ENCODE measurements at places on chromosomes 4 and X. TPM values are rescaled to one million over a fixed set of nuclear protein-coding genes. Genes with fewer than 3 reads are reported as not detected.

The SOWAHB gene
- 3.3 TPM for total RNA-seq

The C4orf50 gene
- total RNA-seq: not detected

The BTC gene
- total RNA-seq: 0.26 TPM

The AWAT2 gene
- not detected for total RNA-seq

The USP17L24 gene
- total RNA-seq: not detected

The GPR34 gene
- total RNA-seq: 0.26 TPM

The CT45A5 gene
- not detected for total RNA-seq

The FRG2 gene
- not detected for total RNA-seq

The CXCL3 gene
- not detected for total RNA-seq

The FNIP2 gene
- total RNA-seq: 61.9 TPM

The XK gene
- total RNA-seq: 1.5 TPM

The LRCH2 gene
- 16.5 TPM for total RNA-seq

The ZFP42 gene
- not detected for total RNA-seq

The EMCN gene
- total RNA-seq: 48.4 TPM

The TMPRSS11D gene
- total RNA-seq: not detected

The RS1 gene
- total RNA-seq: not detected

The TAF7L gene
- total RNA-seq: not detected
